Dorsolateral prefrontal cortex (tissue), 122 donors: ENCODE measurements at places on chromosomes 6 and 20.

GRCh38 chr20:32160341-32160740 lies 47.2 kb downstream of the PLAGL2 start:
- DNase-seq, result no peak

DNA sequence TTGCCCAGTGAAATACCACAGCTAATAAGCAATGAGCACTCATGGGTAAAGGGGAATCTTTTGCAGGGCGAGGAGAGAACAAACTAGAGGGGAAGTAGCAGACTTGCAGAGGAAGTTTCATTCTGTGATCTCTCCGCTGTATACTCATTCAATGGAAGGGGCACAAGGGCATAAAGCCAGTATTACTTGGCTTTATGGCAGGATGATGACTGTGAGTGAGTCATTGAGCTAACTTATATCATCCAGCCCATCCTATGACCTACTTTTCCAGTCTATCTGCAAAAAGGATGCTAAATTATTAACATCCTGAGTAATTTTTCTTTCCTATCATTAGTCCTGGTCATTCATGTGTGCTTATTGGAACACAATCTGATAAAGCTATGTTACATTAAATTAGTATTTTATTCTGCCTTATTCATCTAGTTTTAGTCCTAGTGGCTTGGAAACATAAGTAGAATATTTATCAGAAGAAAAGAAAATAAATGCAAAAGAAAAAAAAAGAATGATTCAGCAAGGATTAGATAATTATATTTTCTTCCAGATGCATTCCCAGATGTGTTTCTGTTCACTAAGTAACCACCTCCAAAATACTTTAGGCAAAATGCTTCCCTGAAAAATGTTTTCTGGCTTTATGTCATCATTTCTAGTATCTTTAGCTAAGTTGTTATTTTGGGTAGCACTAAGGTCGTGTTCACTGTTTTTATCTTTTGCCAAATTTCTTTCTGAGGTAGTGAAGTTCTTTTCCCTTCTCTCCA lies 471.7 kb downstream of the CDKAL1 start:
- DNase-seq, result no peak

DNA sequence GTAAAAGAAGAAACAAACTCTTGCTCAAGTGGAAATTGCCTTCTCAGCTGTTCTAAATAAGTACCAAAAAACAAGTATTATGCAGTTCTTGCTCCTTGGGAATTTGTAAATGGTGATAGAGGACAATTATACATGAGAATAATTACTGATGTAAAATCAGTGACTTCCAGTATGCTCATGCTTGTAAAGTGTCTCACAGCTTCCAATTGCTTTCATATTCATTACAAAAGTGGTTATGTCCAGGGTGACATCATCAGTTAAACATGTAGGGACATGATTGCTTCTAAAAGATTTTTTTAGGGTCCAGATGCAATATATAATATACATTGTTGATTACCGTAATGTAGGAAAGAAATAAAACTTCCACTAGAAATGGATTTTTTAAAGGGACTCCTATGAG lies 122.8 kb upstream of the B3GAT2 start:
- DNase-seq, result no peak

- no peak for DNase-seq
Measured at GRCh38 chr6:170102582-170103481, 188.0 kb downstream of the DLL1 start.

DNA sequence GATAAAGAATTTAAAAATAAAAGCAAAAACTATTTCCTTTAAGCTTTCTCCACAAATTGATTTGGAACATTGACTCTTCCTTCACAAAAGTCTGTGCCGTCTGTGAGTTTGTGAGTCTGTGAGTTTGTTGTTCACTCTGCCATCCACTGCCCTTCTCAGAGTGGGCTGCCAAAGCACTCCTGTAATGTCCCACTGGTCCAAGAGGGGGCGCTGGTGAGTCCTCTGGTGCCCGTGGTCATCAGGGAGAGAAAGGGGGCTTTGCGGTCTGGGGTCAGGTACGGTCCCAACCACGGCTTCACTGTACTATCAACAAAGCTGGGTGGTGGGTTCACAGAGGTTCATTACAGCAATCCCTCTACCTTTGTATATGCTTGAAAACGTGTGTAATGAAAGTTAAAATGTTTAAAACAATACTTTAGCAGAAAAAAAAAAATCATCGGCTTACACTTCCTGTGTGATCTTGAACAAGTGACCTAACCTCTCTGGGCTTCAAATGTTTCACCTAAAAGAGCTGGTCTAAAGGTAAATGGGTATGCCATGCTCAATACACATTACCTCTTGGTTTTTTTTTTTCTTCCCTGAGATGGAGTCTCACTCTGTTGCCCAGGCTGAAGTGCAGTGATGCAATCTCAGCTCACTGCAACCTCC lies 5.6 kb upstream of the ANKRD60 start:
- DNase-seq, result no peak

DNA sequence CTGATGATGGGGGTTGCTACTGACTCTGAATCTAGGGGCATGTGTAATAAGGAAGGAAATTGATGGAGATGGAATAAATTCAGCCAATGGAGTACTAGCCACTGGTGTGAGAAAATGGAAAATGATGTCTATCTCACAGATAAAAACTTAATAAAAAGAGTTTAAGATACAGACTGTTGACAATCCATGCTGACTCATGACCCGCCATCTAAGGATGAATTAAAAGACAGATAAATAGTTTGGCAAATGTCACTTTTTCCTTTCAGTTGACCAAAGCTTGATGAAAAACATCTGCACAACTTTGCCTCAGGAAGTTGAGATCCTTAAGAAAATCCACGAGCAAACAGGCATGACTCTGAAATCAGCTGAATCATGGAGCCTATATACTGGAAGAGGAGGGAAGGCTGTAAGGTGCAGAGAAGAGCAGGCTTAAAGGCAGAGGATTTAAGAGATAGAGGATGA lies 82.6 kb upstream of the BMP5 start:
- DNase-seq, result no peak

DNA sequence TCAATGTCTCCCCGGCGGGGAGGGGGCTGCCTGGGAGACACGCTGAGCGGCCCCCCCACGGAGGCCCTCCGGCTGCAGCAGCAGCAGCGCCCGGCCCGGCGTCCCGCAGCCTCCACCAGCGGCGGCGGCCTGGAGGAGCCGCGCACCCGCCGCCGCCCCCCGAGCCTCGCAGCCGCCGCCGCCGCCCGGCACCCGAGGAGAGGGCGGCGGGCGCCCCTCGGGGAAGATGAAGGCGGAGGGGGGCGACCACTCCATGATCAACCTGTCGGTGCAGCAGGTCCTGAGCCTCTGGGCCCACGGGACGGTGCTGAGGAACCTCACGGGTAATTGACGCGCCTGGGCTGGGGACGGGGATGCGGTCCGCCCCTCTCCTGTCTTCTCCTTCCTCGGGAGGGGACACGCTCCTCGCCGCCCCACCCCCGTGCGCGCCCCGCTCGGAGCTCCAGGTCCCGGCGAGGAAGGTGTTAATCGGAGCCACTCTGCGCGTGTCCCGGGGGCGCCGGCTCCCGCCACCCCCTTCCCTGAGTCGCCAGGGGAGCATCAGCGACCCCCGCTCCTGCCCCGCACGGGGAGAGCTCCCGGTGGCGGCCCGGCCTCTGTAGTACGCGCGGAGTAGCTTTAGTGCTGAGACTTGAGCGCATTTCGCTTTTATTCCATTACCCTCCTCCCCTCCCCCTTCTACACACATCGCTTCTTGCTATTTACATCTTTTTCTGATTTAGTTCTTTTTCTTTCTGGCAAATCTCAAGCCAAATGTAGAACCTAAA lies 686 bp downstream of the TMEM170B start:
- no peak for DNase-seq

GRCh38 chr20:44218446-44218845 lies 7.9 kb upstream of the OSER1 start:
- DNase-seq, result no peak

- DNase-seq, result peak; percentile 71
Measured at GRCh38 chr6:143000811-143001210, 55.8 kb upstream of the HIVEP2 start.

DNA sequence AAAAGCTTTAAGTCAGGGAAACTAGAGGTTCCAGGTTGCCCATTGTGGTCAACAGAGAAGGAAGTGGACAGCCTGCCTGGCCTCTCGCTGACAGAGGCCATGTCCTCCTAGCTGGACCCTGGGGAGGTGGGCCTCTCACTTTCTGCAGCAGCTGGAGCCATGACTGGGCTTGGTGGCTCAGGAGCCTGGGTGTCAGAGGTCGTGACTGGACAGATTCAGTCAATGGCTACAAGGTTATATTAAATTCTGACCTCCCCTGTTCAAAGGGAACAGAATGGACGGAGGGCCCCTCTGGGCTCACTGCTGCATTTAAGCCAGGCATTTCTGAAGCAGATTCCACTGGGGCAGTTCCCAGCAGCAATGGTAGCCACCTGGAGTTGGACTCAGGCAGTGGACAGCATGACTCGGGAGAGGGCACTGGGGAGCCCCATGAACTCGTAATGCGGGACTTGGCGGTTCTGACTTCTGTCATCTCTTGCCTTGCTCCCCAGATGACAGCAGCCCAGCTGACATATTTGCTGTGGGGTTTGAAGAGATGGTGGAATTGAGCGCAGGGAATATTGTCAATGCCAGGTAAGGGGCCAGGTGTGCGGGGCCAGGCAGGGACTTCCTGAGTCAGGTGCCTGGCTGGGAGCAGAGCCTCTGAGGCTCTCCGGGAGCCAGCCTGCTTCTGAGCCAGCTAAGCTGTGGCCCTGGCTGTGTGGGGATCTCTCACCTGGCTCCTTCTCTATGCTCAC lies 86.7 kb downstream of the SYNJ2 start:
- no peak for DNase-seq

DNA sequence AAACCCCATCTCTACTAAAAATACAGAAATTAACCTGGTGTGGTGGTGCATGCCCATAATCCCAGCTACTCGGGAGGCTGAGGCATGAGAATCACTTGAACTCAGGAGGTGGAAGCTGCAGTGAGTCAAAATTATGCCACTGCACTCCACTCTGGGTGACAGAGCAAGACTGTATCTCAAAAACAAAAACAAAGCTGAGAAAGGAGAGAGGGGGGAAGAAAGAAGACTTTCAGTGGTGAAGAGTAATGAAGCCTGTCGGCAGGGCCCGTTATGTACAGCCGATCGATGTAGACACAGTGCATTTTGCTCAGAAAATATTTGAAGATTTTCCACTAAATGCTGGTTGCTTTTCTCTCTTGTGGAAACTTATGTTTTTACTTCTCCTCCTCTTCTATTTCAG lies 13.8 kb downstream of the VAPB start:
- no peak for DNase-seq

- DNase-seq, result no peak
Measured at GRCh38 chr20:62503401-62504178, 27.8 kb upstream of the GATA5 start.

- no peak for DNase-seq
Measured at GRCh38 chr6:113050979-113051378, 703.8 kb downstream of the RFPL4B start.

- no peak for DNase-seq
Measured at GRCh38 chr6:3119040-3119723, 671 bp downstream of the BPHL start.

- no peak for DNase-seq
Measured at GRCh38 chr6:43913375-43914271, 143.6 kb downstream of the VEGFA start.
